ENCODE measurements at places on chromosomes 11 and 22.

GRCh38 chr11:93715797-93716396 is 25.4 kb downstream of the TAF1D start:
- no peak for DNase-seq

- no peak for DNase-seq
Observed at GRCh38 chr11:70297341-70297740, 26.9 kb downstream of the PPFIA1 start.

DNA sequence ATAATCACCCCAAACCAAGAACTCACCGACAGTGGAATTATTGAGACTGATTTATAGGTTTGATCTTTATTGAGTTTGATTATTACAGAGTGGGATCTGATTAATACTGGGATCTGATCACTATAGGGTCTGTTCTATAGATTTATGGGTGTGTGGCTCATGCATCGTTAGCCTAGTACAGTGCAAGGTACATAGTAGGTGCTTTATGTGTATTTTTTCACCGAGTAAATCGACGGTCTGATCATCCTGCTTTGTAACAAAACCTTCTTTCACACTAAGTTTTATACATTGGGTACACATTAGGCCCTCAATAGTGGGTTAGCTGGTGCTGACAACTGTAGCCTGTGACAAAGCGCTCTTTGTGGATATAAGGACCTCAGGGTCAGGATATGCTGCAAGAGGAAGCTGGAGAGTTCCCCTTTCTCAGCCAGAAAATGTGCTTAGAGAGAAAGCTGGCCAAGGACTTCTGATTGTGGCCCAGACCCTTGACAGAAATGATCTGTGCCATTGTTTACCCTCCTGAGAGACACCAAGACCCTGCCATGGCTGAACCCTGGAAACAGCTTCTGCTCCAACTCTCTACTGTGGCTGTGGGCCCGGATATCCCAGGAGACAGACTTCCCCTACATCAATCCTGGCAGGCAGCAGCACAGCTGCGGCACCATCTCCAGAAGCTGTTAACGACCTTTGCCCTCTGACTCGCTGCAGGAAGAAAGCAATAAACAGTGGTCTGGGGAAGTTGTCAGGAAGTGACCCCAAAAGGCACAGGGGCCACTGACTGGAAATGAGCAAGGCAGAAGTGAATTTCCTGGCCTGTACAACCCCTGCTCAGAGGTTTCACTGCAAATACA is 16.1 kb upstream of the TPP1 start:
- DNase-seq, result no peak

DNA sequence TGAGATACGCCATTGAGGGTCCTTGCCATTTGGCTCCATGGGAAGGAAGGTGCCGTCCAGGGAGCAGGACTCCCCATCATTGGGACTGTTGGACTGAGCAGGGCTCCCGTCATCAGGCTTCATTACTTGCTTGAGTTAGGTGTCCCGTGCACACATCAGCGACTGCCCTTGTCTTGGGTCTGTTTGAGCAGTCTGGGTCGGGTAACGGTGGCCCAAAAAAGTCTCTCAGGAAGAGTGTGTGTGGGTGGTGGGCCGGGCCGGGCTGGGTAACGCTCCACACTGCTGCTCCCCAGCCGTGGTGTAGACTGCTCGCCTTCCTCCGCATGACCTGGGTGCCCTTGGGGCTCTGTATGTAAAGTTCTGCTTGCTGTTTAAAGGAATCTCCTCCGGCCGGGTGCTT is 293.5 kb downstream of the TBC1D22A start:
- no peak for DNase-seq

GRCh38 chr11:102108734-102109440 is 1.4 kb upstream of the YAP1 start:
- no peak for DNase-seq

DNA sequence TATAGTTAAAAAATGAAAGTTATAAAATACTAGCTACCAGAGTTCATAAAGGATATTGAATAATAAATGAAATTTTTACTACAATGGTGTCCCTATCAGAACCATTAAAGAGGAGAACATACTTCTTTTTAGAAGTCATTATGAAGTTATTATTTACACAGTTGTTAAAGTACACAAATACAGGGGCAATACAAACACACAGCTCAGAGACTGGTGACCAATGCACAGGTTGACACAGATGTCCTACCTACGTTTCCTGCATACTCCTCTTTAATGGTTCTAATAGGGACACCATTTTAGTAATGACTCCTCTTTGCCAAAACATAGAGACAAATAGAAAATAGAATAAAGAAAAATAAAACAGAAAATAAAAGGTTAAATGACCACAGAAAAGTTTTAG is 10.1 kb downstream of the NLRP10 start:
- no peak for DNase-seq

DNA sequence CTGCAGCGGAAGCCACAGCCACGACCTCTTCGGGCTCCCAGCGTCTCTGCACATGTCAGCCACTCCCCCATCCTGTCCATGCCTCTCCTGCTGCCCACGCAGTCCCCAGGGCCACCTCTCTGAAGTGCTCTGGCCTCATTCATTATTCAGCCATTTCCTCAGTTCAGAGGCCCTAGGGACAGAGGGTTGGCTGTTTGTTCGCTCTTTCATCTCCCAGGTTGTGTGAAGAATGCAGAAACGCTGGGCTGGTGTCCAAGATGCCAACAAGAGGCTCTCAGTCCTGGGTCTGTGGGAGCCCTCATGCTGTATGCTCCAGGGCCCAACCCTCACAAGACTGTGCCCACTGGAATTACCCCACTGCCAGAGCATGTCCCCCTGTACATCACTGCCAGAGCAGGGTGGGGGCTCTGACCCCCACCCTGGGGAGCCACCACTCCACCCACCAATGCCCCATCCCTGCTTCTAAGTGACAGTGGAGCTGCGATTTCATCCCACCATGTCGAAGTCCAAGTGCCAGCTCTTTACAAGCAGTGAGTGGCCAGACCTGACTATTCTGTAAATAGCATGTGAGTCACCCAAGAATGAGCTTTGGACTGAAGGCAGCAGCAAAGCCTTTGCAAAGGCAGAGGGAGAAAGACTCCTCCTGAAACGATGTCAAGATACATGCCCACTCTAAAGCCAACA is 209.6 kb downstream of the BUD13 start:
- DNase-seq, result no peak

All from activated T-helper 1 cell treated with anti-CD3 and anti-CD28 coated beads, Interleukin-2, amount 50 U/mL, for 16 hours (primary cell).